Erythroblast (primary cell): ENCODE measurements at places on chromosomes 16 and 17.

DNA sequence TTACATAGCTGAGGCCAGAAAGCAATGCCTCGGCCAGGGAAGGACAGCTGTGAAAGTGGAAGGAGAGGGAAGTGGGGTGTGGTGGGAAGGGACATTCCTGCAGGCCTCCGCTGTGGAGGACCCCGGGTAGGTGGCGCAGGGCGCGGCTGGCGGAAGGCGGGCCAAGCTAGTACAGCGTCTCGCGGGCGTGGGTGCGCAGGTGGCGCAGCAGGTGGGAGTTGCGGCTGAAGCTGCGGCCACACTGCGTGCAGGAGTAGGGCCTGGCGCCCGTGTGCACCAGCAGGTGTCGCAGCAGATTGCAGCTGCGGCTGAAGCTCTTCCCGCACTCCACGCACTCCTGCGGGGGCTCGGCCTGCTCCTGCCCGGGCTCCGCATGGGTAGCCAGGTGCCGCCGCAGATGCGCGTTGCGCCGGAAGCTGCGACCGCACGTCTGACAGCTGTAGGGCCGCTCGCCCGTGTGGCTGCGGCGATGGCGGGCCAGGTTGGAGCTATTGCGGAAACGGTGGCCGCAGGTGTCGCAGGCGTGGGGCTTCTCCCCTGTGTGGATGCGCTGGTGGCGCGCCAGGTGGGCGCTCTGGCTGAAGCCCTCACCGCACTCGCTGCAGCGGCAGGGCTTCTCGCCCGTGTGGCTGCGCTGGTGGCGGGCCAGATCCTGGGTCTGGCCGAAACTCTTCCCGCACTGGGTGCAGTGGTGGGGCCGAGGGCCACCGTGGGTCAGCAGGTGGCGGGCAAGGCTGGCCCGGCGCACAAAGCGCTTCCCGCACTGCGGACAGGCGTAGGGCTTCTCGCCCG, 10.0 kb downstream of the ZSCAN10 start:
- no peak for DNase-seq

GRCh38 chr16:54048586-54049495, 237.7 kb downstream of the IRX3 start:
- DNase-seq: no peak

- no peak for DNase-seq
These were observed 477 bp upstream of the SLC47A1 start for GRCh38 chr17:19533036-19533717.

- no peak for DNase-seq
These were observed 87.9 kb downstream of the OR1D5 start for GRCh38 chr17:2975469-2975958.

DNA sequence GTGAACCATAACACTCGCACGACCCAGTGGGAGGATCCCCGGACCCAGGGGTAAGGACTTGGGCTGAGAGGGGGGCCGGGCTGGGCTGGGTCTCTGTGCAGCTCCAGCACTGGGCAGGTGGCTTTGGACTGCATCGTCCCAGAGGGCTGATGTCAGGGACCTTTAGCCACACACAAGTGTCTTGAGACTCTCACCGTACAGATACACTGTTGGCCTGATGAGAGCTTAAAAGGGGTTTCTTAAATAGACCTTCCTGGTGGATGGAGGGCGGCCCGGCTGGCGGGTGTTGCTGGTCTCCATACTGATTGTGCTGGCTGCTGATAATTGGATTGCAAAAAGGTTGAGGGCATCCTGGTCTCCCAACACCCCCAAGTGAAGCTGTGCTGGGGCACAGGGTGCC, 21.7 kb upstream of the CLEC18A start:
- no peak for DNase-seq

DNA sequence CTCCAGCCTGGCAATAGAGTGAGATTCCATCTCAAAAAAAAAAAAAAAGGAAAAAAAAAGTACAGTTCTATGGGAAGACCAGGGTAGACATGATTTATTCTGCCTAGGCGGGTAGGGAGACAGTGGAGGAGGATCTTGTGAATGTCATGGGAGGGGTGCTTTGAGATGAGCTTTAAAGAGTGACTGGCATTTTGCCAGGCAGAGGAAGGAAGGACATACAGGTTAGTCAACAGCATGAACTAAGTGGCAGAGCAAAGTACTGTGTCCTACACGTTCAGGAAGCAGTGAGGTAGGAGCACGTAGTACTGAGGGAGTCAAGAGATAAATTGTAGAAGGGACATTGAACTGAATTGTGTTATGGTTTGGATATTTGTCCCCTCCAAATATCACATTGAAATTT, 451.5 kb downstream of the TOX3 start:
- no peak for DNase-seq

GRCh38 chr17:65163990-65164495, 26.9 kb downstream of the RGS9 start:
- DNase-seq: no peak

DNA sequence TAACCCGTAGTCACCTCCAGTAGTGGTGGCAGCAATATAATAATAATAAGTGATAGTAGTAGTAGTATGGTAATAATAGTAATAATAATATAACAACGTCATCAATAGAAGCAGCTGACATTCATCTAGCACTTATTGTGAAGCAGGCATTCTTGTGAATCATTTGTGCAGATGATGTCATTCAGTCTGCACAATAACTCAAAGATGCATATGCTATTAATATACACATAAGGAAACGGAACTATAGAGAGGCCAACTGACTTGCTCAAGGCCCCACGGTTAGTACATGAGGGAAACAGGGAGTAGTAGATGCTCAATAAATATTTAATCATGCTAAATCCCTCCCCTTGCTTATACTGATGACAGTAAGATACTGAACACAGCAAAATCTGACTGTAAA, 35.4 kb upstream of the GAN start:
- no peak for DNase-seq

GRCh38 chr16:68166264-68166663, 69.7 kb downstream of the ESRP2 start:
- no peak for DNase-seq

GRCh38 chr17:28702752-28703150, 8.9 kb downstream of the PROCA1 start:
- DNase-seq: no peak
